ENCODE measurements at places on chromosomes 16 and 17.

DNA sequence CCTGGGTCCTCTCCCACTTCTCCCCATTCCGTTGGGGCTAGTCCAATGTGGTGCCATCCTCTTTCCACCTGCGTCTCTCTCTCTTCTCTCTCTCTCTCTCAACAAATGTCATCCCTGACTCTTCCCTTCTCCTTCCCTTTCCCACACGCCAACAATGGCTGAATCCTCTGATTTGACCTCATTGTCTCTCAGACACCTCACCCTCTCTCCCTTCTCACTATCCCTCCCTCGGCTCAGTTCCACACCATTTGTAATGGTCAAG, 628 bp upstream of the ZNF18 start:
- no peak for DNase-seq

- DNase-seq: no peak
Measured at GRCh38 chr17:61479493-61480413, 27.5 kb downstream of the TBX4 start.

GRCh38 chr16:20026361-20027072, 47.2 kb downstream of the GPR139 start:
- no peak for DNase-seq

DNA sequence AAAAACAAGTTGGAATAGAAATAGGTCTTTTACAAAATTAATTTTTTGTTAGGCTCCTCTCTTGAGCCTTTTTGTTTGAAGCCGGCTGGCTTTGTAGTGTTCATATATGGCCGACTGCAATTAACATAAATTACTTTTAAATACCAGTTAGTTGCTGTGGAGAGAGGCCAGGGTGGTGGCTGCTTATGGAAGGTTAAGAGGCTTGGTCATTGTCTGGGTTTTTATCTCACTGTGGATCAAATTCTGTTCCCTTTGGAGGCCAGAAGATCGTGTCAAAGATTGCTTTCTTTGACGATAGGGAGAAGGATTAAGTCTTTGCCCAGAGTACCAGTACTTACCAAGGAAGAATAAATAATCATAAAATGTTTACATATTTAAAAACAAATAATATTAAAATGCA, 39.9 kb downstream of the MSI2 start:
- DNase-seq: no peak

DNA sequence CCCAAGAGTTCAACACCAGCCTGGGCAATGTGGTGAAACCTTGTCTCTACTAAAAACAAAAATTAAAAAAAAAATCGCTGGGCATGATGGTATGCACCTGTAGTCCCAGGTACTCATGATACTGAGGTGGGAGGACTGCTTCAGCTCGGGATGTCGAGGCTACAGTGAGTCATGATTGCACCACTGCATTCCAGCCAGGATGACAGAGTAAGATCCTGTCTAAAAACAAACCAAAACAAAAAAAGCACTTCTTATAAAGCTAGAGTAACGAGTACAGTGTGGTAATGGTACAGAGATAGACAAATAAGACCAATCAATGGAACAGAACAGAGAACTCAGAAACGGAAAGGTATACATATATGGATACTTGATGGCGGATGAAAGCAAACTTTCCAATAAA, 4.4 kb downstream of the NSMCE1 start:
- DNase-seq: no peak

All from neural progenitor cell (in vitro differentiated cells).